ENCODE measurements at places on chromosomes 2 and 18. TPM values are rescaled to one million over a fixed set of nuclear protein-coding genes. Genes with fewer than 3 reads are reported as not detected.

DLX1 gene
- total RNA-seq, result not detected

- no peak for DNase-seq
Measured at GRCh38 chr2:105410554-105410953, 11.7 kb upstream of the FHL2 start.

- no peak for DNase-seq
Measured at GRCh38 chr2:233082222-233082930, 22.2 kb downstream of the INPP5D start.

- DNase-seq, result no peak
Measured at GRCh38 chr2:225027061-225027762, 15.1 kb downstream of the DOCK10 start.

DNA sequence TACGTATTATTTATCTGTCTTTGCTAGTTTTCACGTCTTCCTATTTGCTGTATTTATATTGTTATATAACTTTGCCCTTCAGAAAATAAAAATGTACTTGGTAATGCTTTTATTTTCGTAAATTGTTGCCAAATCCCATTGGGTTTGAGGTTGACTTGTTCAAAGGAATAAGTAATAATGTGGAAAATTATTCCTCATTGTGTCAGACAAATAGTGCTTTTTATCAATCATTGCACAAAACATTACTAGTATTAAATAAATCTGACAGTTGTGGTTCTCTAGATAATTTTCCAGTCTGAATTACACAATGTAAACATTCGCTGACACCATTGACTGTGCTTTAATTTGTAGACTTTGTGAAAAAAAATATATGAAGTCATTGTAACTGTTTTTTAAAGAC, 798.3 kb upstream of the TMEFF2 start:
- no peak for DNase-seq

DNAH7 gene
- total RNA-seq, result not detected

TM4SF20 gene
- not detected for total RNA-seq

C2orf15 gene
- total RNA-seq, result 1.3 TPM

GRCh38 chr2:113251118-113251517, 27.6 kb downstream of the PAX8 start:
- DNase-seq, result peak; percentile 40

DNA sequence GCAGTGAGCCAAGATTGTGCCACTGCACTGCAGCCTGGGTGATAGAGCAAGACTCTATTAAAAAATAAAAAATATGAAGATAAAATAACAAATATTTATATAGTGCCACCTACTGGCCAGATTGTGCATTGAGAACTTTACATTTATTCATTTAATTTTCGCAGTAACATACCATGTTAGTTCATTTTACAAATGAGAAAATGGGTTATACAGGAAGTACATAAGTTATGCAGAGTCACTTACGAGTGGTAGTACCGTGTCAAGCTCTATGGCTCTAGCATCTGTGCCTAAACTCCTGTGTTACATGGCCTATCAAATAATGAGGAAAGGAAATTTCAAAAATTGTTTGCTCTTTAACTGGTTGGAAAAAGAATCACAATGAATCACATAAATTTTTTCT, 27.9 kb downstream of the RIF1 start:
- peak; percentile 36 for DNase-seq

PROC gene
- total RNA-seq, result 0.33 TPM

DNA sequence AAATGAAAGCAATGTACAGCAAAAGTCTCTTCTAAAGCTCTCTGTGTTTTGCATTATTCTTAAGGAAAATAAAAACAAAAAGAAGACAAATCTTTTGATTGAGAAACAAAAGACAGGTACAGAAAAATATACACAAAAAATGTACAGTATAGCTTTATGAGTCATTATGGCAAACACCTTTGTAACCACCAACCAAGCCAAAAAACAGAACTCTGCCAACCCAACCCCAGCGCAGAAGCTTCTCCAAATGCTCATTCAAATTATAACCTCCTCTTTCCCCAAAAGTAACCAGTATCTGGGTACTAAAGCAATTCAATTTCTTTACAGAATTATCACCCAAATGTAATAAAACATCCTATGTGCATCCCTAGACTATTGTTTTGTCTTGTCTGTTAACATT, 255.9 kb upstream of the STON1 start:
- DNase-seq, result no peak

METTL5 gene
- total RNA-seq, result 15.8 TPM

FBXO36 gene
- 1.0 TPM for total RNA-seq

MEIS1 gene
- total RNA-seq, result not detected

DNA sequence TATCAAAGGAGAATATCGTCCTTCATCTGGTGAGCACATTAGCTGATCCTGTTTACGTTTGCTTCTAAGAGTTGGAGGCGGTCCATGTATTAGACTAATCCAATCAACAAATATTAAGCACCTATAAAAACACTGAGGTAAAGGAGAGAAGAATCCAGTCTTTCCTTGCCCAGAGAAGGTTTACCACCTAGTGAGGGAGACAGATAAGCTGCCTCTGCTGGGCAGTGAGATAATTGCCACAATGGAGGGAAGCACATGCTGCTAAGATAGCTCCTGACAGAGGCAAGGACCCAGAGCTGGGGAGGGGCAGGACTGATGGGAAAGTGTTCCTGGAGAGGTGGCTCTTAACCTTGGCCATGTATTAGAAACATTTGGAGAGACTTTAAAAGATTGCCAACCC, 36.7 kb upstream of the ST8SIA5 start:
- DNase-seq, result no peak

LIMS4 gene
- total RNA-seq, result not detected

- DNase-seq, result no peak
Measured at GRCh38 chr2:104406261-104406726, 447.6 kb upstream of the POU3F3 start.

DNA sequence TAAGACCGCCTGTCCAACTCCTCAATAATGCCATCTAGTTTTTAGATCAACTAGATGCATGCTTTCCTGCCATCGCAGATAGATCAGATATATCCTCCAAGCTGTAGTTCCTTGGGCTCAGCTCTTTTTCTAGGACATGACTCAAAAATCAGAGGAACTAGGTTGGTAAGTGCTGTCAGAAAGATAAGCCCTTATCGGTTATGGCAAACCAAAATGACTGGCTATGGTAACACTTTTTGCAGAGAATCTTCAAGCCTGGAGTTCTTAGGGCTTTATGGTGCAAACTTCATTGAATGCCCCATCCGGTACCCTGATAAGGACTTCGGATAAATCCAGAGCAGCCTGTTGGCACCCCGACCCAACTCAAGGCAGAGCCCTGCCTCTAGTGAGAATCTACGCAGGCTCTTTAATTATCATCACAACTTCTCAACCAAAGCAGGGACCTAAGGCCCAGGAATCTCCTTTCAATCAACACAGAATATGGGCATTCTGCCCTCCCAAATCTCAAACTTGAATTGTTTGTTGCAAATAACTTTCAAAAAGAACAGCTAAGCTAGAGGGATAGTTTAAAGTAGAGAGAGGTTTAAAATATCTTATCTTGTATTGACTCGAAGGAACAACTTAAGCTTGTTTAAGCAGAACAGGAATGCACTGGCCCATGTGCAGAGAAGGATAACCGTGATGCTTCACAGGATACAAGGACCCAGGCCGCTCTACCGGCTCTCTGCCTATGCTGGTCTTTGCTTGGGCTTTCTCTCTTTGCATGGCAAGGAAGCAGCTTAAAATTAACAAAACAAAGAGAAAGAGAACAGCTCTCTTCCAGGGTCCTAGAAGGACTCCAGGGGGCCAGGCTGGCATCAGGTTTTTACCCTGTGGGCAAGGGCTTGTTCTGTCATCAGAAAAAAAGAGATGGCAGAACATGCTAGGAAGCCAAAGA, 3.4 kb upstream of the CYP1B1 start:
- no peak for DNase-seq

- no peak for DNase-seq
Measured at GRCh38 chr2:85433511-85434089, 15.1 kb downstream of the SH2D6 start.

DNA sequence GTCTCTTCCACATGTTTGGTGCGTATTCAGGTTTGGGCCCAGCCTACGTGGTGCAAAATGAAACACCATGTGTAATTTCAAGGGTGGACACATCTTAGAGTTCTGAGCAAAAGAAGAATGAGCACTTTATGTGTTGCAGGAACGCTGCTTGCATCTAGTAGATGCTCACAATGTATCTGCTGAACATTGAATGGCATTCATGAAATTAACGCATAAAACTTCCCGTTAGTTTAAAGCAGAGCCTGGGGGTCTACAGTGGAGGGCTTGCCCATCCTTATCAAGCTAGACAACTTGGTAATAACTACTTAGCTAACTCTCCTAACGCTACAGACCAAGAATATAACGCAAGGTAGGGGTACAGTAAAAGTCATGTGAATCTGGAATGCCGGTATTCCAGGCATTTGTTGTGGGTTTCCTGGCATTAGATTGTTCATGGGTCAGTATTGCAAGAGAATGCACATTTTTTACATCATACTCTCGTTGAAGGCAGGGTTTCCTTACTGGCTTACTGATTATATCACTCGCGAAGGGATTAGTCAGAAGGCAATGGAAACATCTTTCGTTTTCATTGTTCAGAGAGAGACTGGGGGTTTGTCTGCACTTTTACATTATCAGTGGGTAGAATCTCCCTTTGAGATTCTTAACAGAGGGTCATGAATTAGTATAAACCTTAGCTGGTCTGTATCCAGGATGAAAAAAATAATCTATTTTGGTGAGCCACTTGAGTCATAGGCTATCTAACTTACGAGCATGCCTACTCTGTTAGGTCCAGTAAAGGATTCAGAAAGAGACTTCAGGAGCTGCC, 229.5 kb upstream of the EPAS1 start:
- DNase-seq, result no peak
